Naive thymus-derived CD8-positive, alpha-beta T cell (primary cell): ENCODE measurements at places on chromosomes 4 and X. TPM values are rescaled to one million over a fixed set of nuclear protein-coding genes. Genes with fewer than 3 reads are reported as not detected.

Gene NOX1
- not detected for polyA plus RNA-seq

DNA sequence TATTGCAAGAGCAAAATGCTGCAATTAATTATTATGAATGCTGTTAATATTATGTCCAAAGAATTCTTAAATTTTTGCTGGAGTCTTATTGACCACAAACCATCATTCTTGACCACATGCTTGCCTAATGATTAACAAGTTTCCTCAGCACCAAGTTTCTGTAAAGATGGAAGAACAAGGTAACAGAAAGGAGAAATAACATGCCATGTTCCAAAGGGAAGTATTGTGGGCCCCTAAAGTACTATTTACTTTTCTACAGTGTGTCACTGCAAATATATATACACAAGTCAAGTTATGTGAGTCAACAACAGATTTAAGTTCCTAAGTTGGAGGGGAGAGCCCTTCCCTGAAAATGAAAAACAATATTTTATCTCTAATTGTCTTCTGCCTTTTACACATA, 20.6 kb downstream of the FAM47E start:
- H3K4me3 ChIP-seq: no peak overlapping the region
- no peaks in the 10 kb centered on the region for H3K4me1 ChIP-seq
- DNase-seq: no peak
- no peaks in the 10 kb centered on the region for H3K36me3 ChIP-seq

DNA sequence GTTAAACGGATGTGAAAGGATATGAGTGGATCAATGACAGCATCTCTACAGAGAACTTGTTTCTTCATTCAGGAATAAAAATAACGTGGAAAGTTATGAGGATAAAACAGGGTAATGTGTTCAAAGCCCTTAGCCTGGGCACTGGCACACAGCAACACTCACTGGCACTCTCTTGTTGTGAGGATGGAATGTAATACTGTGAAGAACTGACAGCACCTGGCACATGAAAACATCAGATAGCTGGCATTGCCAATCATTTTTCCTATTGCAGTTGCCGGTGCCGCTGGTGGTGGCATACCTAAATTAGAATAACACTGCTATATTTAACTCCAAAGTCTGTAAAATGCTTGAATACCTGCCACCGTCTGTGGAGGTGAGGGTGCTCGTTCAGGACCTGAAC, 1061.2 kb downstream of the DMD start:
- H3K4me3 ChIP-seq: no peak overlapping the region
- H3K36me3 ChIP-seq: no peaks in the 10 kb centered on the region
- H3K4me1 ChIP-seq: no peaks in the 10 kb centered on the region
- H3K27me3 ChIP-seq: no peaks in the 10 kb centered on the region

DNA sequence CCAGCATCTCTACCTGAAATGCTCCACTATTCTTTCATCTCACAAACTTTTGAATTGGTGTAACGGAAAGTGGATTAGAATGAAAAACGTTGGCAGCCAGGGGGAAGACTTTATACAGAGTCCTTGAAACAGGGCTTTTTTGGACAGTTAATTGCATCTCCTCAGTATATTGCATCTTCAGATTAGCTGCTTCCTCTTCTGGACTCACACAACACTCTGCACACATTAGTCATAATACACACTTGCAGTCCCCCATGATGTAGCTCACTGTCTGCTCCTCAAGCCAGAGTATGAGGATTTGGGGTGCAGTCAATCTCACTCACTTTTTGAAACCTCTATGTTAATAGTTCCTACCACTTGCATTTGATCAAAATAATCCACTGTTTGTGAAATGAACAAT, 101.0 kb downstream of the ADGRA3 start:
- peaks cover 8% of the 10 kb centered on the region for H3K36me3 ChIP-seq
- H3K4me3 ChIP-seq: no peak overlapping the region
- no peaks in the 10 kb centered on the region for H3K27me3 ChIP-seq
- no peaks in the 10 kb centered on the region for H3K4me1 ChIP-seq
- no peak overlapping the region for H3K27ac ChIP-seq
- no peak for DNase-seq

GRCh38 chr4:108861334-108861733, 98.5 kb upstream of the ETNPPL start:
- no peaks in the 10 kb centered on the region for H3K4me1 ChIP-seq
- H3K4me3 ChIP-seq: no peak overlapping the region
- DNase-seq: no peak
- no peak overlapping the region for H3K27ac ChIP-seq
- H3K27me3 ChIP-seq: peaks cover 4% of the 10 kb centered on the region
